ENCODE measurements at places on chromosomes 2 and 18. TPM values are rescaled to one million over a fixed set of nuclear protein-coding genes. Genes with fewer than 3 reads are reported as not detected.

TUBA3D gene
- 0.29 TPM for polyA plus RNA-seq

RAB27B gene
- polyA plus RNA-seq: 0.58 TPM

ABCB11 gene
- 0.21 TPM for polyA plus RNA-seq

NDUFV2 gene
- 136 TPM for polyA plus RNA-seq

SPC25 gene
- 13.6 TPM for polyA plus RNA-seq

KCNG2 gene
- polyA plus RNA-seq: 0.19 TPM

COLEC11 gene
- 0.48 TPM for polyA plus RNA-seq

ANO7 gene
- polyA plus RNA-seq: 1.2 TPM

TCF4 gene
- polyA plus RNA-seq: 173 TPM

PSMA8 gene
- not detected for polyA plus RNA-seq

SPR gene
- polyA plus RNA-seq: 3.3 TPM

ARHGAP15 gene
- 7.6 TPM for polyA plus RNA-seq

SERPINB4 gene
- not detected for polyA plus RNA-seq

STK36 gene
- 20.0 TPM for polyA plus RNA-seq

REG3A gene
- not detected for polyA plus RNA-seq

ALMS1 gene
- polyA plus RNA-seq: 20.8 TPM

KIAA2012 gene
- polyA plus RNA-seq: 0.12 TPM

MREG gene
- 1.0 TPM for polyA plus RNA-seq

EFHD1 gene
- 18.1 TPM for polyA plus RNA-seq

IL36RN gene
- not detected for polyA plus RNA-seq

SPEG gene
- polyA plus RNA-seq: 143 TPM

CHST10 gene
- 10.5 TPM for polyA plus RNA-seq

IL1RN gene
- polyA plus RNA-seq: 1.7 TPM

SP140 gene
- 0.76 TPM for polyA plus RNA-seq

ERBB4 gene
- 9.9 TPM for polyA plus RNA-seq

Measured in muscle of back (tissue), 13 donors.